ENCODE measurements at places on chromosomes 2 and 18. TPM values are rescaled to one million over a fixed set of nuclear protein-coding genes. Genes with fewer than 3 reads are reported as not detected.

DNA sequence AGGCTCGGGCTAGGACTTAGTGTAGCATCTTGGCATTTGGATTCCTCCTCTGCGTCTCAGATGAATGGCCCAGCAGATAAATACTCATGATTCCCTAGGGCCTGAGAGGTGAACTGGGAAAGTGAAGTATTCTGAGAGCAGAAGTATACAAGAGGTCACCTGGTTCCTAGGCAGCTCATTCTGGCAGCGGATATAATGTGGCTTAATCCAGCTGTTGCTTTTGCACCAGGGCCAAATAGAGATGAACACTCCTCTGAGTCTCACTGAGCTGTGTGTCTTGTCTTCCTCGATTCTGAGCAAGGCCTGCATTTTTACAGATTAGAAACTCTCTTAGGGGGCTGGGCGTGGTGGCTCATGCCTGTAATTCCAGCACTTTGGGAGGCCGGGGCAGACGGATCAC lies 196.1 kb downstream of the SLC4A3 start:
- no peak for DNase-seq

DNA sequence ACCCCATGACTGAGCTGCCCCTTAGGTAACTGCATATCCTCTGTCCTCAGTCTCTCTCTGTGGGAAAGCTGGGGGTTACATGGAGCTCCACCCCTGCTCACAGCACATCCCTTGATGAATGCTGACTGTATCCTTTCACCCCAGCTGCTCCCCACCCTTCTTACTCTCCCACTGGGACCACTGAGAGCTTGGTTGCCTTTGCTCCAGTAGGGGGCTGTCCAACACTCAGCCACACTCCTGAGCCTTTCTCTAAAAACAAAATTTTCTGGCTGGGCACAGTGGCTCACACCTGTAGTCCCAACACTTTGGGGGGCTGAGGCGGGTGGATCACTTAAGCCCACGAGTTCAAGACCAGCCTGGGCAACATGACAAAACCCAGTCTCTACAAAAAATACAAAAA lies 89.2 kb upstream of the MSH2 start:
- no peak for DNase-seq

DNA sequence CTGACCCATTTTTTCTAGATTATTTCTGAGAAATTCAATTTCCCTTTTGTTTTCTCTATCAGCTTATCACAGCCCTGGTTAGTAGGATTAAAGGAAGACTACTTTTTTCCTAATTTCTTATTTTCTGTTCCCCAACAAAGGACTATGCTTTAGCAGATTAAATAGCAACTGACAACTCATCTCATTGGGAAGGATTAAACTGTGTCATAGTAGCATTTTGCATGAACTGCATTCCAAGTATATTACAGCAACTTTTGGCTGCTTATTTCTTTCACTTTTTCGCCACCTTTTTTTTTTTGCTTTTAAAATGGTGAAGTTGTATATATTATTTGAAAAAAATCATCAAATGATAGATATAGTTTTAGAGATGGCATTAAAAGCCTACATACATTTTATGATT lies 570.3 kb downstream of the FBXO15 start:
- no peak for DNase-seq

DNA sequence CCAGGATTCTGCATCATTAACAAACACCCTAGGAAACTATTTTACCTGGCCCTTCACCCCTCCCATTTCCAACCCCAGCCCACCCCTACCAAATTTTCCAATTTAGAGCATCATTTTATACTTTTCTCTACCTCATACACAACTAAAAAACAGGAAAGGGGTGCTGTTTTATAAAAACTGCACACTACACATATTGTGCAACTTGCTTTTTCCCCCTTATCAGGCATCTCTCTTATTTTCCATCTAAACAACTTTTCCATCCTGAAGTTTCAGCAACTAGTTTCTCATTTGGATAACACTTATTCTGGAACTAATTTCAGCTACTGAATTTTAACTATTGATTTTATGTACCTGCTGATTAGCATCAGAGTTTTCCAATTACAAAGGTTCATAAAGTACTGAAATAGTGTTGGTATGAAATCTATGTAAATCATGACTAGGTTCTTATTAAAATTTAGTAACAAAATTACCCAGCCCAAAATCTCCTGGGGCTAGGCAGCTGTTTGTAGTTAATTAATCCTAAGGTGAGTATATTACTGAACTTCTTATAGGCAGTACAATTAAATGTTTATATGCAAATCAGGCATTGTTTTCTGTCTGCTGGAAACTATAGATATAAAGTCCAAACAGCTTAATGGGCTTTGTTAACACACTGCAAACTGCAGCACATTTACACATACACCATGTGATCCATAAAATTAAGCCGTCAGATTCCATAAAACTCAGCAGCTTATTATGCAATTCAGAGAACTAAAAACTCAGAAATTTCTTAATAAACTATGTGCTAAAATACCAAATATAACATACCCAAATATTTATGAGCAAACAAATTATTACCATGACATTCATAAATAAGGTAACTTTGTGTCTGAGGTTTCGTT lies 7.9 kb downstream of the SF3B1 start:
- no peak for DNase-seq

DNA sequence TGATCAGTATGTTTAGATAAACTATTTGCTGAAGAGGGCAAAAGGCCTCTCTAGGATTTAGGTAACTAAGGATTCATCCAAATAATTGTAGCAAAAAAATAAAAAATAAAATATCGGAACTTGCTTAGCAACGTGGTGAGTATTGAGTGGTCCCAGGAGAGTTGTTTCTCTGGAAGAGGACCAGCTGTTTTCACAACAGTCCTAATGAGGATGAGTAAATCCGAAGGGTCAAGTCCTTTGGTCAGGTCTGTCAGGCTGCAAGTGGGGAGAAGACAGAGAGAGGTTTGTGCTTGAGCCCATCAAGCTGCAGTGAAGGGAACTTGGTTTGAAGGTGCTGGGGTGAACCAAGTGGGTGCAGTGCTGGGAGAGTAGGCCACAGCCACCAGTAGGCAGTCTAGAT lies 539.2 kb downstream of the SLC4A3 start:
- no peak for DNase-seq

DNA sequence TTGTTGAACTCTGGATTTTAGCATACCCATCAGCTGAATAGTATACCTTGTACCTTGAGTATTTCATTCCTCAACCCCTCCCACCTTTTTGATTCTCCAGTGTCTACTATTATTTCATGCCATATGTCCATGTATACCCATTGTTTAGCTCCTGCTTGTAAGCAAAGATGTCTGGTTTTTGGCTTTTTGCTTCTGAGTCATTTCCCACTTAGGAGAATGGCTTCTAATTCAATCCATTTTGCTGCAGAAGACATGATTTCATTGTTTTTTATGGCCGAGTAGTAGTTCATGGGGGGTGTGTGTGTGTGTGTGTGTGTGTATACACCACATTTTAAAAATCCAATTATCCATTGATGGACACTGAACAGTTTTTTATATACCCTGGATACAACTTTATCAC lies 24.3 kb upstream of the MOCOS start:
- no peak for DNase-seq

- DNase-seq, result no peak
Measured at GRCh38 chr18:8945514-8945913, 157.0 kb upstream of the NDUFV2 start.

DNA sequence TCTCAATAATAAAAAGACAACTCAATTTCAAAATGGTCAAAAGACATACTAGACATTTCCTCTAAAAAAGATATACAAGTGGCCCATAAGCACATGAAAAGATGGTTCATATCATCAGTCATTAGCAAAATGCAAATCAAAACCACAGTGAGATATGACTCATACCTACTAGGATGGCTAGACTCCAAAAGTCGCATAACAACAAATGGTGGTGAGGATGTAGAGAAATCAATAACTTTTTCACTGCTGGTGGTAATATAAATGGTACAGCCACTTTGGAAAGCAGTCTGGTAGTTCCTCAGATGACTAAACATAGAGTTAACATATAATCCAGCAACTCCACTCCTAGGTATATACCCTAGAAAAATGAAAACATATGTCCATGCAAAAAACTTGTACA lies 242.3 kb upstream of the NOL4 start:
- DNase-seq, result no peak

- DNase-seq, result no peak
Measured at GRCh38 chr2:12051831-12052230, 305.4 kb downstream of the LPIN1 start.

DNA sequence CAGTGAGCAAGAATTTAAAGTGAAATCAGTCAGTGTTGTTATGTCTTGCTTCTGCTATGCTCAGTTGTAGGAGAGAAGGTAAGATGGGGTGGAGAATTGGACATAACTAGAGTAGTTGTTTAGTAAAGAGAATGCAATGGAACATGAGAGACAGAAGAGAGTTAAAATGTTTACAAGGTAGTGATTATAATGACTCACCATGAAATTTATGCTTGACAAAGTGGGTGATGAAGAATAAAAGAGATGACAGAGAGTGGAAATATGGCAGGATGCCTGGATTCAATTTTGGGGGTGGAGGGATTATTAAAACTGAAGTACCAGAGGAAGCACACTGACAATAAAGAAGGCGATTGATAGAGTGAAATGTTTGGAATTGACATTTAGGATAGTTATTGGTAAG lies 10.6 kb downstream of the SCG2 start:
- no peak for DNase-seq

- peak; percentile 2 for DNase-seq
Measured at GRCh38 chr18:57210107-57210715, 63.3 kb downstream of the BOD1L2 start.

DNA sequence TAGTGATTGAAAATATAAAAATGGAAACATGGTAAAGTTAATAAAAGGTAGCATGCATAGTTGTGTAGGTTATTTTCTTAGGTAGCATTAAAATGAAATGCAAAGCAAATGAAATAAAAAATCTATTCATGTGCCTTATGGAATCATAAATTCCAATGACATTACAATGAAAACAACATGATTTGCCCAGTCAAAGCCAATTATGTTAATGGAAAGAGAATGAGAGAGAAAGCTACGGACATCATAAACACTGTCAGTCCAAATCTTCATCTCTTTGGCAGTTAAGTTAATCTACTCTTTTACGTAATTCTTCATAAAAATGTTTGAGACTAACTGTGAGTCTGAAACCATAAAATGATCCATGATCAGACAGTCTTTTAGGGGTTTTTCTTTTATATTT lies 636.7 kb upstream of the SYT4 start:
- no peak for DNase-seq

GRCh38 chr2:168974428-168974827 lies 56.7 kb downstream of the ABCB11 start:
- peak; percentile 24 for DNase-seq

GRCh38 chr2:68176657-68177056 lies 19.0 kb downstream of the PNO1 start:
- no peak for DNase-seq

GRCh38 chr18:24987303-24988252 lies 364.4 kb downstream of the ZNF521 start:
- DNase-seq, result no peak

DNA sequence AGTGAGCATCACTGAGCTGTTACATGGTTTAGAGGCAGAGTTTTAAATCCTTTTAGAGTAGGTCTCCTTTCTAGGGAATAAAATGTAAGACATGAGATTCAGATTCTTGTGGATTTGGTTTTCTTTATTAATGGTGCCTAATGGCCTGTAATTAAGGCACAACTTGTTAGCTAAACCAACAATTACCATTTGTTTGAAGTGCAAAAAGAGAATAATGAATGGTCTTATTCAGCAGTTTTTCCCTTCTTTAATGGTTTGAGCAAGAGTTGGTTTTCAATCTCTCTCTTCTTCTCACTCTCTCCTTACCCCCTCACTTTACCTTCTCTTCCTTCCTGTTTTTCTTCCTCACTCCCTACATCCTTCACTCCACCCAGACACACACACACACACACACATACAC lies 312.2 kb upstream of the TRIB2 start:
- DNase-seq, result no peak

DNA sequence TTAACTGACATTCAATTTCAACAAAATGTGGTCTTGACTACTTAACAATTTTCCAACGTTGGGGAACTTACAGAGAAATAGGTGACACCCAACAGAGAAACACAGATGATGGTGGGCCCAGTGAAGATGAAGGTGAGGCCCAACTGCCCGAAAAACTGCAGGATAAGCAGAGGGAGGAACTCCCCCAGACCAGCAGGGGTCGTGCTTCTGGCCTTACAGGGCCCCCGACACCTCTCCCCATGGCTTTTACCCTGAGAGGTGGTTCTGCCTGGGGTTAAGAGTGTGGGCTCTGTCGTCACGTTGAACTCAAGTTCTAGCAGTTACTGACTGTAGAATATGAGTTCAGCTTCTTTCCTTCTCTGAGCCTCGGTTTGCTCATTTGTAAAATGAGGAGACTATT lies 119.5 kb upstream of the SMIM21 start:
- DNase-seq, result no peak

GRCh38 chr2:233980955-233981561 lies 63.9 kb downstream of the TRPM8 start:
- no peak for DNase-seq

DNA sequence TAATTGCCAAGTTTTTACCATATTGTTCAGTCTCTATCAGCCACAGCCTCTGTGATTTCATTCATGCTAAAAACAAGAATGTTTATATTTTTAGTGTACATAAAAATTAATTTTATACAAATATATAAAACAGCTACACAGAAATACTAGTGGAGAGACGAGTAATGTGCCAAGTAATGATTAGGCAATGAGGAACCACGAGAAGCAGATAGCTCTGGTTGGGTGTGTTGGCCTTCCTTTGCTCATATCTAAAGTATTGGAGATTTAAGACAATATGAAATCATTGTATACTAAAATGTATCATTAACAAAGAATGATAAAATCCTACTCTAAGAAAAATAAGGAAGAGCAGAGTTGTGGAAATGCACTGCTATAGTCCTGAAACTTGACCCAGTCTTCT lies 326.7 kb downstream of the AGAP1 start:
- DNase-seq, result no peak

DNA sequence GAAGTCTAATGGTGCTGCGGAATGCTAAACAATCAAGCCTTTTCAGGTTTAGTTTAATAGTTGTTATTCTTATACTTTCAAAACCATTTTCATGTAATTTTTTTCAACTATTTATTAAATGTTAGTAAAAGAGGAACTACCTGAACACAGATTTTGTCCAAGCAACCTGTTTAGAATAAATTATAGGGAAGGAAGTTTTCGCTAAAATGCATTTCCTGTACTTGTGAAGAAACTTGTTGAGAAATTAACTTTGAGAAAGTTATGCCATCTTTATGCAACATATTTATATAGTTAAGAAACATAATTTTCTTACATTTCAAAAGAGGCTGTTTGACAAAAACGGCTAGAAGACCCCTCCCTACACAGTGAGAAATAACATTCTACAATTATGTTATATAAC lies 16.6 kb downstream of the MAP4K4 start:
- no peak for DNase-seq

Gene KLHL29
- under 0.01 TPM for total RNA-seq

Gene ALKAL2
- total RNA-seq, result not detected

Gene PCARE
- total RNA-seq, result under 0.01 TPM

Gene POTEC
- not detected for total RNA-seq

Gene MEP1B
- not detected for total RNA-seq

Gene DARS1
- total RNA-seq, result 57.6 TPM

Gene CNGA3
- total RNA-seq, result not detected

Gene SPC25
- 0.27 TPM for total RNA-seq

Gene TMEFF2
- total RNA-seq, result not detected

Gene SNRNP200
- 149 TPM for total RNA-seq

Gene COL4A3
- under 0.01 TPM for total RNA-seq
